SHP77 treated with DMSO at 0.1 percent for 48 hours (cell line): ENCODE measurements at places on chromosomes 2 and 18.

DNA sequence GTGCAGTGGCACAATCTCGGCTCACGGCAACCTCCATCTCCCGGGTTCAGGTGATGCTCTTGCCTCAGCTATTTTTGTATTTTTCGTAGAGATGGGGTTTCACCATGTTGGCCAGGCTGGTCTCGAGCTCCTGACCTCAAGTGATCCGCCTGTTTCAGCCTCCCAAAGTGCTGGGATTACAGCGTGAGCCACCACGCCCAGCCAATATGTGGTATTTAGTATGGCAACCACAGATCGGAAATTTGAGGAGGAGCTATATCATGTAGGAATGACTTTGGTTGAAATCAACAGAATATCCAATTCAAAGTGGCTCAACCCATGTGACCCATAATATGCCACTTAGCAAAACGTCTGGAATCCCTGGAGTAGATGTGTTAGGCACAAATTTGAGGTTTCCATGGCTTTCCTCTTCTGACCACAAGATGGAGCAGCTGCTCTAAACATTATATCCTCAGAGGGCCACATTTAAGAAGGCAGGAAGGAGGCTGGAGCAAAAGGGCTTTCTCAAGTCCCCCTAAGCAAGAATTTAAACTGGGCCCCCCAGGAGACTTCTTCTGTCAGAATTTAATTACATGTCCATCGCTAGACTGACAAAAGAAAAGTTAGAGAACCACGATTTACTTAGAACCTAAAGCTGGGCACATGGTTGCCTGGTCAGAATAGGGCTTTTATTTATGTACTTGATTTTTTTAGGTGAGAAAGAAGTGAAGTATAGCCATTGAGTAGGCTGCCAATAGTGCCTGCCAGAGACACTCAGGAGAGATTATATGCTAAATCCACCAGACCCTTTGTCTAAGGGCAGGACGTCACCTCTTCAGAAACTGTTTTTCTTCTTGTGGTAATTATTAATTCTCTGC is 49.6 kb upstream of the ITSN2 start:
- peak; percentile 65 for DNase-seq

DNA sequence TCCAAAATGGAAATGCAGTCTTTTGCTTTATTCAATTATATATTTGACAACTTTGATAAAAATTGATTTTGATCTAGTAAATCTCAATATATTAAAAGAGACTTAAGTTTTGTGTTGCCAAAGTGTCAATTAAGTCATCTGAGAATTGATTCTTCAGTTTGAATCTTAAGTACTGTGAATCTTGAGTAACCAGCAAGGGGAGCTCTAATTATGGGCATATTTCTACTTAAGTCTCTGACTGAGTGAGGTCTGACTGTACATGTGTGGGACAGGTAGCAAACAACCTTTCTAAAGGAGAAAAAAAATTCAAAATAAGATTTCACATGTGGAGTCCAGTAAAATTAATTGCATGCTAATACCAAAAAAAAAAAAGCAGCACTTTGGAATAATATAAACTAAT is 503.7 kb upstream of the SLC8A1 start:
- DNase-seq: no peak

- DNase-seq: no peak
Measured at GRCh38 chr2:207046724-207047123, 107.4 kb downstream of the CPO start.

GRCh38 chr2:191158193-191158592 is 7.4 kb upstream of the STAT4 start:
- no peak for DNase-seq

- no peak for DNase-seq
Measured at GRCh38 chr2:20571231-20571630, 79.7 kb downstream of the HS1BP3 start.

DNA sequence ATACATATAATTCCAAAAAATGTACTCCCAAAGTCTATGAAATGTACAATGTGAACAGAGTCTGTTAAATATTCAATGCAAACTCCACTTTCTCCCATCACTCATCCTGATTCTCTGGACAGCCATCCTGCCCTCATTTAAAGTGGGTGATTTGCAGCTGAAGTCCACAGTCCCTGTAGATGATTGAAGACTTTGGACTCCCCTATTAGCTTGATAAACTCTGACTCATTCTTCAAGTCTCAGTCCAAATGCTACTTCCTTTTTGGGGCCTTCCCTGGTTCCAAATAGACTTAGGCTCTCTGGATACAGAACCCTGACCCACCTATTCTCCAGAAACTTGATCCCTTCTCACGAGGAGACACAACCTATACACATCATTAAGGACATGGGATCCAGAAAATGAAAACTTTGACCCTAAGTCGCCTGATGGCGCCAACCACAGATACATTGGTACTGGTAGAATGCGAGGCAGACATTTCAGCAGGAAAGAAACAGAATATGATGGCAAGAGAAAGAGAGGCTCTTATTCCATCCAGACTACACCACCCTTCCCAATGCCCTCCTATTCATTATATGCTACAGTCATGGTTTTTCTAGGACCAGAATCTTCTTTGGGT is 122.7 kb downstream of the VIT start:
- no peak for DNase-seq

- no peak for DNase-seq
Measured at GRCh38 chr2:66426244-66427111, 8.4 kb upstream of the MEIS1 start.

DNA sequence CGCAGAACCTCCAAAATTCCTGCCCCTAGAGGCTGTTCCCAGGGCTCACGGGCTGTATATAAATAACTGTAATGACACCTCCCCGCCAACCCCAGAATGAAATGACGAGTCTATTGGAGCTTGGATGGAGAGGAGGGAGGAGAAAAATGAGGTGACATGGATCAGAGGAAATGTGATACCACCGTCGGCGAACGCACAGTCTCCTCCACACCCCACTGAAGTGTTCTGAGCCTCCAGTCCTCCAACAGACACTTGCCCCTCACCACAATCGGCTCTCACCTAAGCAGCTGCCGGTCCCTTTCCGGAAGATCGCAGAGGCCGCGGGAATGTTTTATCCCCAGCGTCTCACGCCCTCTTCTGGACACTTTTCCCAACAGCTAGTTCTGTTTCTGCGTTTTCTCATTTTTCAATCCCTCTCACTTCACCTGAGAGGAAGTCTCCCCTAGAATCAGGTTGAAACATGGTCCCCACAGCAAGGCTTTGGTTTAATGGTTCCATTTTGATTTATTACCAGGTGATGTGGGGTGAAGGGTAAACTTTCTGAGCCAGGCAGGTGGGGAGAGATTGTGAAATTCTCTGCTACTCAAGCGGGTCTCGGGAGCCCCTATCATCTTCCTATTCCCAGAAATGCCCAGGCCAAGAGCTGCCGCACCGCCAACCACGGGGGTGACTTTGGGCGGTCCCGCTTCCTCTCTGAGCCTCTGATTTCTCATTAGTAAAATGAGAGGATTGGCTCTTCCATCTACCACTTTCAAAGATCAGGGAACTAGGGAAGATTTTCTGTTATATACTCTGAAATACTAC is 9.1 kb upstream of the MYO5B start:
- peak; percentile 22 for DNase-seq

DNA sequence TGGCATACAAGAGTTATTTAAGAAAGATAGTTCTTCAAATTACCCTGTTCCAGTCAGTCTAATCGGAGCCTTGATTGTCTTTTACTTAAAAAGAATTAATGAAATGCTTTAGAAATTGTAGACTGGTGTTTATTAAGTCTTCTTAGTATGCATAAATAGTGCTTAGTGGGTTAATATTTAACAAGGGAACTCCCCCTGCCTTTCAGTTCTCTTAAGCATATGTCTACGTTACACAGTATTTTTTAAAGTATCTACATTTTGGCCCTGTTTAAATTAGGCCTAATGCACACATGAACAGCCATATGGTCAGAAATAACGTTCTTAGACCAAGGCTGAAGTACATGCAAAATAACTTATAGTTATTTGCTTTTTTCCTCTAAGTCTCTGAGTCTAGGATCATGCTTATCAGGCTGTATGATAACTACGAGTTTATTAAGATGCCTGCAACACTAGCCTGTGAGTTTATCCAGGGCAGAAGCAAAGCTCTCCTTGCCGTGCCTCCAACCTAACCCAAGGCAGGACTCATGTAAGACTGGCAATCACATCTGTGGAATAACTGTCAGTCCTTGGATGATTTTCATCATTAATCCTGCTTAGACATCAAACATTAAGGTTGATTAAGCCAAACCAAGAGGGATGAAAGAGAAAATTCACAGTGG is 6.7 kb downstream of the BCL2 start:
- DNase-seq: no peak

GRCh38 chr2:46010925-46011490 is 286.2 kb upstream of the EPAS1 start:
- peak; percentile 36 for DNase-seq

- no peak for DNase-seq
Measured at GRCh38 chr2:105868060-105868459, 123.3 kb downstream of the NCK2 start.

GRCh38 chr18:35451032-35451431 is 46.7 kb downstream of the INO80C start:
- DNase-seq: no peak

- DNase-seq: no peak
Measured at GRCh38 chr2:44342854-44343253, 18.4 kb downstream of the PREPL start.

DNA sequence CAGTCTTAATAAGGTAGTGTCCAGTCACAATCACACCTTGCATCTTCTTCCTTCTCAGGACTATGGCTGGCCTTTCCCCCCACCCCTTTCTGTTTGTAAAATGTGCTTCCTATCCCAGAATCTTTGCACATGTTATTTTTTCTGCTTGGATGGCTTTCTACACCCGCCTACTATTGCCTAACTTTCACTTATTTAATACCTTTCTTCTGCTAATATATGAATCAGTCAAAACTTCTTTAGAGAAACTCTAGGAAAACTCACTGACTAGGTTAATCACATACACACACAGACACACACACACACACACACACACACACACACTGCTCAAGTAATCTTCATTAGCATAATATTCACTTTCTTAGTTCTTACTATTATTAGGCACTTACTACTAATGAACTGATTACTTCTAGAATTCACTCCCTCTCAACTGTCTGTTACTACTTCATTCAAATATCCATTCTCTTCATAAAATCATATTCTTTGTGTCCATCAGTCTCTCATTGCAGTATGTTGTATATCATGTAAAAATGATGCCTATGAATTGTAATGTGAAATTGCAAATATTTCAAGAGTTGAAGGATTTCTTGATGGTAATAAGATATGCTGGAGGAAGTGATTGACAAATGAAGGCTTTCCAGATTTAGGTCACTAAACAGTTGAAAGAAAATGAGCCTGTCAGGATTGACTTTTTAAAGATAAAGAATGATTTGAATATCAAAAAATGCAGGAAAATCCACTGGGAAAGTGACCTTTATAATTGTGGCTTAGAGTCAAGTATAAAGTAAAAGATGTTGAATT is 51.2 kb downstream of the CLIP4 start:
- no peak for DNase-seq

- no peak for DNase-seq
Measured at GRCh38 chr2:166344286-166345113, 31.2 kb downstream of the SCN9A start.

DNA sequence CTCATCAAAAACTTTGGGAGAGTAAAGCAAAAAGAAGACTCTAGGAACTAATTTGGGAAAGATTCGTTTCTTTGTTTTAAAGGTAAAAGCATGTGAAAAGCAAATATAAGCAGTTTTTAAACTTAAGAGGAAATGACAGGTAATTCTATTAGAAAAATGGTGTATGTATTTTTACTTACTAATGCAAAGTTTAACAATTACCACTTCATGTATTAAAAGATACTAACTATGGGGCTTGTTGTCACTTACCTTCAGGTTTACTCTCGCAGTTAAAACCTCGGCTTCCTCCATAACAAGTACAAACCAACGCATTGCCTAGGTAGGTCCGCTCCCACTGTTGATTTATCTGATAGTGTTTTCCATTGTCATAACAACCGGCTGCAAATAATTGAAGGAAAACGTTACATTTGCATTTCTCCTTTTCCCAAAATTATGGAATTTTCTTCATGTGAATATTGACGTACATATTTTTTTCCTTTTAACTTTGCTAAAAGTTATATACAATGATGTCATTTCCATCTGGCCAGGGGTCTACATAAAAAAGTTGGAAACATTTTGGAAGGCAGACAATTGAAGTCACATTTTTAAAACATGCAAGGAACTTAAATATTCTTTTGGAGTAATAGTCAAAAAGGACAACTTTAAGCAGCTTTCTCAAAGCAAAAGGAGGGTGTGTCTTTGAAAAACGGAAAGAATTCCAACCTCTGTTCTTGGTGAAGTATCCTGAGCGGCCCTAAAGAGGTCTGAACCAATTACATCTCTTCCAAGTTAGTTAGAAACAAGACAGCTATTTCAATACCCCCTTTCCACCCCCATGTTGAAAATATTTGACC is 1.2 kb downstream of the FN1 start:
- no peak for DNase-seq
